ENCODE measurements at places on chromosomes 6 and 20. TPM values are rescaled to one million over a fixed set of nuclear protein-coding genes. Genes with fewer than 3 reads are reported as not detected.
A peak's percentile ranks its signal among the peaks of the same experiment; 100 is the strongest.

GRCh38 chr20:46850416-46850815, 44.2 kb upstream of the EYA2 start:
- no peak for DNase-seq

GRCh38 chr6:21521276-21521675, 72.3 kb upstream of the SOX4 start:
- DNase-seq = no peak

GRCh38 chr6:1574083-1574761, 35.5 kb upstream of the FOXC1 start:
- DNase-seq = no peak

DNA sequence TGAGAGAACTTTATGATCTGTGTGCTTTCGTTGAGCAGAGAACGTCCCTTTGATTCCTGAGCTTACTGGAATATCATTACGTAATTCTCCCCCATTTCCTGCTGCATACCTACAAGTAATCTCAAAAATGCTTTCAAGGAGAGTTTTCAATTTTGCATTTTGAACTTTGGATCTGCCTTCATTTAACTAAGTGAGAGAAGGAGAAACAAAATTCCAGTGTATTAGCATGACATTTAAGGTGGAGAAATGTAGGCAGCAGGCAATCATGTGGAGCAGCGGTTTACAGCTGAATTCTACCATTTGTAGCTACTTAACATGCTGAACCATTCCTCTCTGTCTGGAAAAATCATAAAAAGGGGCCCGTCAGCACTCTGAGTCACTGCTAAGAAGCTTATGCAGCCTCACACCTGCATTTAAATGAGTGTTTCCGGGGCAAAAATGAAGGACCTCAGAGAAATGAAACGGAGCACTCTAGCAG, 451.5 kb downstream of the PLCB1 start:
- no peak for DNase-seq

- no peak for DNase-seq
Measured at GRCh38 chr6:82066991-82067411, 180.5 kb downstream of the IBTK start.

GRCh38 chr6:137076277-137077068, 31.7 kb upstream of the IL20RA start:
- peak; percentile 9 for DNase-seq

GRCh38 chr6:37785002-37785662, 34.4 kb upstream of the ZFAND3 start:
- no peak for DNase-seq

GRCh38 chr20:38165089-38165965, at the start of gene TGM2:
TSS of gene TGM2 (minus strand) at chr20:38165270. CDS start at chr20:38165198, 72 bp downstream.
- DNase-seq = no peak

SLC2A10 gene
- 8.0 TPM for total RNA-seq

XKR7 gene
- total RNA-seq = 20.0 TPM

SLC52A3 gene
- total RNA-seq = 0.36 TPM

SLC24A3 gene
- 15.7 TPM for total RNA-seq

Measured in cerebellum (tissue), 4 donors.